ENCODE measurements at places on chromosomes 7 and 10.
A peak's percentile ranks its signal among the peaks of the same experiment; 100 is the strongest.

- peak; percentile 97 for DNase-seq
These were observed 307.4 kb upstream of the AOAH start for GRCh38 chr7:37031571-37032257.

- DNase-seq = no peak
These were observed 65.4 kb upstream of the APBB1IP start for GRCh38 chr10:26372513-26373354.

- no peak for DNase-seq
These were observed 4.8 kb downstream of the PTF1A start for GRCh38 chr10:23196915-23197314.

DNA sequence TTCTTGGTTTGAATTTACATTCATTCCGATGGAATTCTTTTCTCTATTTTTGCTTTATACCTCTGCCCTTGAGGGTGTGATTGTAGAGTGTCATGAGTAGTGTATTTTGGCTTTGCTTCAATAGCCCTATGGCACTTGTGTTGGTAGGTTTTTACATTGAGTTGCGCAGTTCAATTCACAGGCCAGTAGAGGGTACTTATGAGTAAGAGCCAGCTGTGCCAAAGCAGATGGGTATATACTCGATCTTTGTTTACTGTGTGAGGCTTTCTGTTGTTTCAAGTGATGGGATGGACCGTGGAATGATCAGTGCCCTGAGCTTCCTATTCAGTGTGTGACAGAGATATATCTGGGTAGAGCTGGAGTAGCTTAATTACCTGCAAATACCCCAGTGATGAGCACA lies 4.3 kb upstream of the AKR1C3 start:
- peak; percentile 77 for DNase-seq

DNA sequence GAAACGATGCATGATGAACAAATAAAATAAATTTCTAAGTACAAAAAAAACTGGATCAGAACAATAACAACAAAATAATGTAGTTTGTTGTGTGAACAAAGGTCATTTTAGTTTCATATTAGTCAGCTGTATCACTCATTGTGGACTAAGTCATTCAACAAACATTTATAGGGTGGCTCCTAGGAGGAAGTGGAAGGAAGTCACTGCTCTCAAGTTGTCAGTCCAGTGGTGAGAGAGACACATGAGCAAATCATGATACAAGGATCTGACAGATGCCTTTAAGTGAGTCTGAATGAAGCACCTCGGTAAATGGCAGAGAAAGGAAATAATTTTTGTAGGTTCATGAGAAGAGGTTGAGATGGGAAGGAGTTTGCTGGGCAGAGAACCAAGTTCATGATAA lies 56.8 kb downstream of the EPDR1 start:
- peak; percentile 40 for DNase-seq

DNA sequence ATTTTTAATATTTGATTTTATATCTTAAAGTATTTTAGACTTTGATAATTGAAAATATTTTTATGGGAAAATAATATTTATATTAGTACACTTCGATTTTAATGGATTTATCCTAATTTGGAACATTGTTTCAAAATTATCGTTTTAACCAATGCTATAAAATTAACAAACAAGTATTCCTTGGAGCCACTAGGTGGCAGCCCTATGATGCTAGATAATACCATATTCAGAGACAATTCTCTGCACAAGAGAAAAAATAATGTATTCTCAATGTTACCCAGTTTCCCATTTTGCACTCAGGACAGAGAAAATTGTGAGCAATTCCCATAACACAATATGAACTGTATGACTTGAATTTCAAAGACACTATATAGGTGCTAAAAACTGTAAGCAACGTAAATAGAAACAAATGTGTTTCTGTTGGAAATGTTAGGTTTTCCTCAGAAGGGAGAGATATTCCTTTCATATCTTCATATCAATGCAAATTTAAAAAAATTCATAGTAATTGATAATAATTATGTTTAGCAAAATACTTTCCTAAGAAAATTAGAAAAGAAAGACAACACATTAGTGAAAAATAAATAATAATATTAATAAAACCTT lies 237.8 kb downstream of the SEMA3E start:
- DNase-seq = peak; percentile 9

GRCh38 chr7:15685358-15686294 lies 857 bp downstream of the MEOX2 start:
- DNase-seq = peak; percentile 3

GRCh38 chr7:140867467-140868462 lies 57.0 kb downstream of the BRAF start:
- peak; percentile 27 for DNase-seq

- no peak for DNase-seq
These were observed 114.1 kb upstream of the CELF2 start for GRCh38 chr10:10903620-10904019.

- no peak for DNase-seq
These were observed 29.3 kb downstream of the LMTK2 start for GRCh38 chr7:98135984-98136383.

DNA sequence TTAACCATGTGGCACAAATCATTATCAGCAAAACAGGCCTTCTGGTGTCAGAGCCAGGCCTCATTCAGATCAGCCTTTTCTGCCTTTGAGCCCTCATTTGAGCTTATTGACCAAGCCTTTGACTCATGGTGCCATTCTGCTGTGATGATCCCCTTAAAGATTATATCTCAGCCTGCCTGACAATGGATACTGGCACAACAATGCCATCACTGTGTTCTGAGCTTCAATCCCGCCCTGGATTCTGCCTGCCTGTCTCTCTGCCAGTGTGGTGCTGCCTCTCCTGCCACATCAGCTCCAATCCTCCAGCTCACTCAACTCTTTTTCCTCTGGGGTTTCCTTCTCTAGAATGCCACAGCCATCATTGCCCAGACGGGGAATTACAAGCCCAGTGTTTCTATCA lies 52.6 kb downstream of the SRI start:
- no peak for DNase-seq

GRCh38 chr10:89959433-89960110 lies 258.2 kb downstream of the KIF20B start:
- no peak for DNase-seq

DNA sequence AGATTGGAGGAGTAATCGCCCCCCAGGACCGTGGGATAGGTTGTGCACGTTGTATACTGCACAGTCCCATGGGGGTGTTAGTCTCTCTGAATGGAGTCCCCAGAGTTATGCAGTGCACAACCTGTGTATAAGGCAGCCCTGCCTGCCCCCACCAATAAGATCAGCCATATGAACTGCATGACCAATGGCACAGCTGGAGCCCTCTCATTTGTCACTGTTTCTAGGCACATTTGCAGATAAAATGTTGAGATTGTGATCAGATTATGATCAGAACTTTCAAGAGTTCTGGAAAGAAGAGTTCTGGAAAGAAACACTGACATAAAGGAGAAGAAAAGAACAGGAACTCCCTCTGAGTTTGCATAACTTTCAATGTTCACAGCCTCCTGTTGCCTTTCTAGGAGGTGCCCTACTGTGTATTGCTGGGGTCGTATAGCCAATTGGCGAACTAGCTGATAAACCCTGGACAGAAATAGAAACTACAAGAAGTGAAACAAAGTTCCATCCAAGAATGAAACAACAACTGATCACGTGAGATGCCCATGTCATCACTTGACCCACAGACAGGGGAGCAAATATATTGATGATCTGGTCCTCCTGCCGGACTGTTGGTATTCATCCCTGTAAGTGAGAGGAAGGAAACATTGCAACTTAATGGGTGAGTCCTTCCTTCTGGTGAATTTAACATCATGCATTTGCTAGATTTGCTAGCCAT lies 49.6 kb upstream of the TOMM7 start:
- DNase-seq = no peak

DNA sequence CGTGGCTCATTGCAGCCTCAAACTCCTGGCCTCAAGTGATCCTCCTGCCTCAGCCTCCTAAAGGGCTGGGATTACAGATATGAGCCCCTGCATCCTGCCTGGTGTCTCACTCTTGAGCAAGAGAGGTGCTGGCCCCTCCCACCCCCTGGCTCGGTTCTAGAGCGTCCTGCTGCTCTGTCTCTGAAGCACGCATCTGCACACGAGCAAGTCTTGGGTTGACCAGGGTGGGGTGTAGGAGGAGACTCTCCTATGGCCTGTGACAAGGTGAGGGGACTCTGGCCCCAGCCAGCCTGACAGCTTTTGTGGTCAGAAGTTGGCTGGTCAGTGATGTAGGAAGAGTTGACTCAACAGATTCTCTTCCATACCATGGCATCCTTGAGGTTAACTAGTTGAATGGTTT lies 110.7 kb upstream of the CARD11 start:
- DNase-seq = no peak

DNA sequence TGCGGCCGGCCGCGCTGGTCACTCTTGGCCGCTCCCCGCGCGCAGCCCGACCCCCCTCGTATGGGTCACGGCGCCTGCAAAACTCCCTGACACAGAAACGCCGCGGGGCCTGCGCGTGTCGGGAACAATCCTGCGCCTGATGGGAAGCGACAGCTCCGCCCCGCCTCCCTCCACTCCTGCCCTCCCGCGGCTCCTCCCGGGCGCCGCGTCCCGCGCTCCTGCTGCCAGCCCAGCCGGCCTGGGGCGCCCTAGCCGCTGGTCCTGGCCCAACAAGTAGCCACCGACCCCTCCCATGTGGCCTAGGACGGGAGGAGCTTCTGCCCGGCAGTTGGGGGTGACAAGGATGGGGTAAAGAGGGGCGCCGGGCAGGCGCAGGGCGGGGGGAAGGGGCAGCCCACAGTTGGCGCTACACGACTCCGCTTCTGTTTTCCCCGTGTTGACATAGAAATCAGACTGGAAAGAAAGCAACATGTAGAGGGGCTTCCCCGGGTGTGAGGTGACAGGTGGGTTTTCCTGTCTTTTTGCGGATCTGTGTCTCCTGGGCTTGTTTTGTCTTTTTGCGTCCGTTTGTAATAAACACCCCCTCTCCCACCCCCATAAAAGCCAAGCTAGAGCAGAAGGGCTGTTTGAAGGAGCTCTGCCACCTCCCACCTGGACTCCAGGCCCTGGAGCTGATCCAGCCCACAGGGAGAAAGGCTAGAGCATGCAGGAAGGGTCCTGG lies 35.1 kb upstream of the PAX2 start:
- no peak for DNase-seq

- DNase-seq = peak; percentile 91
These were observed at the start of gene DNAJB6 for GRCh38 chr7:157336383-157337315. DNAJB6 (plus strand) TSS chr7:157337004; CDS start chr7:157358573, 21,569 bp downstream.

GRCh38 chr10:49740346-49741107 lies 21.6 kb downstream of the OGDHL start:
- no peak for DNase-seq

DNA sequence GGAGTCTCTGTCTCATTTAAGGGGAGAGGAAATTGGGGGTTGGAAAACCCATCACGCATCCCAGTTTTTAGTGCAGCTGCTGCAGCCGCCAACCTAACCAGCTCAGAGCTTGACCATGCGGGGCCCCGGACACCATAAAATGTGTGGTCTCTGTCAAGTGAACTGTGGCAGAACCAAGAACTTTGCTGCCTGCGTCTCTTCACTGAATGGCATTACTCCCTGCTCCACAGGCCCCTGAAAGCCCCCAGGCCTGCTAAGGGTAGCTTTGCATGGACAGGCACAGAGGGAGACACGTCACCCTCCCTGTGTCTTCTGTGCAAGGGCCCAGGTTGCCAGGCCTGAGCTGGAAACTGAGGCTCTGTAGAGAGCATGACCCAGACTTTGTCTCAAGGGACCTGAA lies 144.6 kb upstream of the GPR26 start:
- no peak for DNase-seq

DNA sequence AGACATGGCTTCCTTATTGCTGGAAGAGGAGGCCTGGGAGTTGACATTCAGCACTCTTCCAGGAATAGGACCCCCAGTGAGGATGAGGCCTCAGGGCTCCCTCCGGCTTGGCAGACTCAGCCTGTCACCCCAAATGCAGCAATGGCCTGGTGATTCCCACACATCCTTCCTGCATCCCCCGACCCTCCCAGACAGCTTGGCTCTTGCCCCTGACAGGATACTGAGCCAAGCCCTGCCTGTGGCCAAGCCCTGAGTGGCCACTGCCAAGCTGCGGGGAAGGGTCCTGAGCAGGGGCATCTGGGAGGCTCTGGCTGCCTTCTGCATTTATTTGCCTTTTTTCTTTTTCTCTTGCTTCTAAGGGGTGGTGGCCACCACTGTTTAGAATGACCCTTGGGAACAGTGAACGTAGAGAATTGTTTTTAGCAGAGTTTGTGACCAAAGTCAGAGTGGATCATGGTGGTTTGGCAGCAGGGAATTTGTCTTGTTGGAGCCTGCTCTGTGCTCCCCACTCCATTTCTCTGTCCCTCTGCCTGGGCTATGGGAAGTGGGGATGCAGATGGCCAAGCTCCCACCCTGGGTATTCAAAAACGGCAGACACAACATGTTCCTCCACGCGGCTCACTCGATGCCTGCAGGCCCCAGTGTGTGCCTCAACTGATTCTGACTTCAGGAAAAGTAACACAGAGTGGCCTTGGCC lies 4.3 kb downstream of the PGAM2 start:
- no peak for DNase-seq

DNA sequence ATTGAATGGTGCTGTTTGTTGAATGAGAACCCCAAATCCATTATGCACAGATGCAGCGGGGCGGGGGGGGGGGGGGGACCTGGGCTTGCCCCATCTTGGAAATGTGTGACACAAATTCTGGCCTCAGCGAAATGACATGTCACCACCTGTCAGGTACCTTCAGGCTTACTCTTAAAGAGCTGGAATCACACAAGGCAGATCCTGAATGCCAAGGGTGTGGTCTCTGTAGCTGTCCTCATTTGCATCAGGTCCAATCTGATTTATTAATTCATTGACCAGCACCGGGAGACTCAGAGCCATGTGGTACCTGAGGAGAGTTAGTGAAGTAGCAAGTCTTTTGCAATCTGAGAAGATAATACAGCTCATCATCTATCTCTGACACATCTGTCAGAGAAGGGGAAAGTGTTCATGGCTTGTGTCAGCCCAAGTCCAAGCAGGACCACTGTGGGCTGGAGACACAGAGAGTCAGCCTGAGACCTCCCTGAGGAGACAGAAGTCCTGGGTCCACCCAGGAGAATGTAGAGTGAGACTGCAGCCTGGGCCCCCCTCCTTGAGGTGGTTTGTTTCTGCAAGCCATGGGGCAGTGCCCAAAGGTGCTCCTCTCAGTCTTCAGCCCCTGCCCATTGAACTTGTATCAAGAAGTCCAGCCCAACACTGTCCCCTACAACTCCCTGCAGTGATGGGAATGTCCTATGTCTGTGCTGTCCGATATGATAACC lies 46.7 kb downstream of the ADCYAP1R1 start:
- DNase-seq = no peak

DNA sequence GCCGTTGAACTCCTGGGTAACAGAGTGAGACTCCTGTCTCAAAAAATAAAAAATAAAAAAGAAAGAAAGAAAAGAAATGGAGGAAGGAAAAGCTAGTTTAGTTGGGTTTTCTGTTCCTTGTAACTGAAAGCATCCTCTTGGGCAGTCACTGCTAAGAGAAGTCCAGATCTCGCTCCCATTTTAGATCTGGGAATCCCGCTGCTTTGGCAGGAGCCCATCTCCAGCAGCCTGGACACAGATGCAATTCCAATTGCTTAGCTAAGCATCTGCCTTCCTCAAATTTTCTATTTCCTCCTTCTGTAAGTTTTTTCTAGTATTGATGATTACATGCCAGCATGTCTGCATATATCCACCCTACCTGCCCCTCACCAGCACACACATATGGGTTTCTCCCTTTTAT lies 54.1 kb downstream of the DENND2A start:
- DNase-seq = no peak
